ENCODE measurements at places on chromosomes 4 and X.

GRCh38 chrX:29792335-29792734 is 423.0 kb upstream of the MAGEB2 start:
- no peak for DNase-seq

- DNase-seq: no peak
Observed at GRCh38 chr4:907103-907400, 25.1 kb downstream of the GAK start.

DNA sequence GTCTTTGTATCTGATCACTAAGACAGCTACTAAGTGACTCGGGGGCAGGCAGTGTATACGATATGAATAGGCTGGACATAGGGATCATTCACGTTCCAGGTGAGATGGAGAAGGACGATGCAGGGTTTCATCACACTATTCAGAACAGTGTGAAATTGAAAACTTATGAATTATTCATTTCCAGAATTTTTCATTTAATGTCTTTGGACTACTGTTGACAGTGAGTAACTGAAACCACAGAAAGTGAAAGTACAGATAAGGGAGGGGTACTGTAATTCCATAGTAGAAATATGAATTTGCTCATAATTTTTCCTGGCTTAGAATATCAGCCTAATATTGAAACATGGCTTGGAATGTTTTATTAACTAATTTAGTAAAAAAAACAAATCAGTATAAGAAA is 24.4 kb downstream of the TMEM144 start:
- no peak for DNase-seq

DNA sequence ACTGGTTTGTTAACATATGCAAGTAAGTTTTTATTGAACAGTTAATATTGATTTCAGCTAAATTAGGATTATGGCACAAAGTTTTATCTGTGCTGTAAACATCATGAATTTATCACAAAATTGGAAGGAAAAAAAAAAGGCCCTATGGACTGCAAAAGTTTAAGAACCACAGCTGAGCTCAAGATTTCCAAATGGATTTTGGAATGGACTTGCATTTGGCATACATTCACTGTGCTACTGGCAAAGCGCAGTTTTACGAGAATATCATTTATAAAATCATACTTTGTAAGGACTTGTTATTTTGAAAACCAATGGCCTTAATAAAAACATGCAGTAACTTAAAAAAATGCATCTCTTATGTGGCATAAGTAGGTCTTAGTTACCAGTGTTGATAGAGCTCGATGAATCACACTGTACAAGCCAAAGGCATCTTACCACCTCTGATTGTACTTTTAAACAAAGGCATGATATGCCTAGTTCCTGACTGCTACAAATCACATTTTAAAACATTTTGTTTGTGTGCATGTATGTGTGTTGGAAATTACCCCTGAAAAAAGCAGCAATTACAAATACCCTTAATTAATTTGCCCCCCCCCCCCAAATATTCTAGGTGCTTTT is 58.6 kb downstream of the TAB3 start:
- DNase-seq: no peak
